ENCODE measurements at places on chromosomes 11 and 22.
A peak's percentile ranks its signal among the peaks of the same experiment; 100 is the strongest.

GRCh38 chr11:44817207-44817949 is 90.6 kb downstream of the TSPAN18 start:
- no peak for DNase-seq

DNA sequence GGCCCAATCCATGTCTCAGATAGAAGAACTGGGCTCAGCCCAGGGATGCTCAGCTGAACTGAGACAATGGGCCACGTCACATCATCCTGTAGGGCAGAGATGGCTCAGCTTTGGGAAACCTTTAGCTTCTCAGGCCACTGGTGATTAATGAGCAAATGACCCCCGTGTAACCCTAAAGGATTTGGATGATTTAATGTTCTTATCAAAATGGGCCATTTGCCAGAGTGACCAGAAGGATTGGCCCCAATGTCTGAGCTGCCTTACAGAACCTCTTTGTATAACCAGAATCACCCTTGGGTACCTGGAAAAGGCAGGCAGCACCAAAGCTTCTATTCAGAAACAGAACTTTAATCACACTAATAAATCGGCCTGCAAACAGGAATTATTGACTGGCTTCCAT is 73.7 kb downstream of the ABTB2 start:
- DNase-seq: no peak

DNA sequence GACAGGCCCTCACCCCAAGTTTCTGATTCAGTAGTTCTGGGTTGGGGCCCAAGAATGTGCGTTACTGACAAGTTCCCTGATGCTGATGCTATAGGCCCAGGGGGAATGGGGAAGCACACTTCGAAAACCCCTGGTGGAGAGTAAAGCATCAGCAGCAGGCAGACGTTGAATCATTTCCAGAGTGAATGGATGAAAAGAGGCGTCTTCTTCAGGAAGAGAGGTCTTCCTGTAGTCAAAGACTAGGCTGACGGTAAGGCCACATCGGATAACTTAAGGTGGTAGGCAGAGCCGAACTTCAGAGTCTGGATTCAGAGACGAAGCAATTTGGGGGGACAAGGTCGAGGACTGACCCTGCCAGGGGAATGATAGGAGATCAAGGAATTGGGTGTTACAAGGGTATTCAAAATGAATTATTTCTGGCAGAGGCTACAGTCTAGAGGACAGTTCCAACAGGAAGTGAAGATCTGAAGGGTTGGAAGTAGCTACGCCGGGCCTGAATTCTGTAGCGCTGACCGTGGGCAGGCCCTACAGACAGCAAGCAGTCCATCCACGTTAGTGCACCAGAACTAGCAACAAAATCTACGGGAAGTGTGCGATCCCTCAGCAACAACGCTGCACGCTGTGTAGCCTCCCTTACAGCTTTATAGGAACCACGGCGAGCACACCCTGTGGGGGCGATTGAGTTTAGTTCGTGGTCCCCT is 862 bp upstream of the CENATAC start:
- peak; percentile 10 for DNase-seq

- no peak for DNase-seq
Measured at GRCh38 chr22:42544686-42545085, 9.1 kb upstream of the SERHL2 start.

- peak; percentile 92 for DNase-seq
Measured at GRCh38 chr11:61021661-61022212, 50.3 kb downstream of the CD6 start.

GRCh38 chr11:131910523-131911387 is 540.3 kb downstream of the NTM start:
- DNase-seq: no peak

- DNase-seq: no peak
Measured at GRCh38 chr11:25633230-25633629, 698.7 kb upstream of the ANO3 start.

DNA sequence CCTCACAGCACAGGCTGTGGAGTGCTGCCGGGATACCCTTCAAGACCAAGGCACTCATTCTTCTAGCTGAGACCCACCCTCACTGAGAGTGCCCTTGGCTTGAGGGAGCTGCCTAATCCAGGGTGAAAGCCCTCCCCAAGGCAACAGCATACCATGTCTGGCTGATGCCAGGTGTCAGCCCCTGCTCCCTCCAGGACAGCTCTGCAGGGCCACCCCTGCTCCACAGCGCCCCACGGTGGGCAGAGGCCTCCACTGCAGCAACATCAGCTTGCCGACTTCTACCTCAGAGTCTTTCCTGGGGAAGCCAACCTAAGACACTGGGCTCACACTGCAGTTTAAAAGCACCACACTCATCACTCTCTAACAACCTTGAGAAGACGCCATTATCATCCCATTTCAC is 29.0 kb downstream of the TTLL1 start:
- DNase-seq: no peak

GRCh38 chr11:35539781-35540281 is 14.4 kb upstream of the PAMR1 start:
- DNase-seq: no peak

DNA sequence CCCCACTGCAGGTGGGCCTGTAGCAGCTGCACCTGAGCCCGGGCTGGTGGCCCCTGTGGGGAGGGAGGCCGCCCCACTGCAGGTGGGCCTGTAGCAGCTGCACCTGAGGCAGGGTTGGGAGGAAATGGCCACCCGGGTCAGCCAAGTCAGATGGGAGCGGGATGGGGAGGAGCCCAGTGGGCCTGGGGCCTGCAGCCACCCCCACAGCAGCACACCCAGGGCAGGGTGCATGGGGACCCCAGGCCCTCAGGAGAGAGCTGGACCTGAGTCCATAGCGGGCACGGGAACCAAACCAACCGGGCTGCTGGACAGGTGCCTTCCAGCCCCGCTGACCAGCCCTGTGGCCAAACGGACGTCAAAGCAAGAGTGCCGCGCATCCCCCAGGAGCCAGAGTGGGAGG is 61.7 kb downstream of the BRD1 start:
- DNase-seq: no peak

- no peak for DNase-seq
Measured at GRCh38 chr22:31442768-31443489, 43.5 kb downstream of the DRG1 start.

GRCh38 chr11:69393865-69394233 is 87.6 kb upstream of the LINC01488 start:
- no peak for DNase-seq

GRCh38 chr22:38745676-38746460 is 9.9 kb downstream of the SUN2 start:
- DNase-seq: no peak

DNA sequence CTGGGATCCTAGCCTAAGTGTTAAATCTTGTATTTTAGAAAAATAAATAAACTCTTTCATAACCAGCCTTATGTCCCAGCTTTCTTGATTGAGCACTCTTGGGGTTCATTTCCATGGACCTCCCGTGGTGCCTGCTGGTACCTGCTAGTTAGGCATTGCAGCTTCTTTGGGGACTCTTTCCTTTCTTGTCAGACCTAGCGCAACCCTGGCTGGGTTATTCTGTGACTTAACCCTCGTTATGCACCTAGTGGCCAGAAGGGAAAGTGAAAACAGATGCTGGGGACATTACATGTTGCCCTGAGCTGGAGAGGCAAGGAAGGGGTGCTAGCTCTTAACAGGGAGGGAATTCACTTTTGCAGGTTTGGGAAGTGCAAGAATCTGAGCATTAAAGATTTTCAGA is 46.8 kb downstream of the APIP start:
- no peak for DNase-seq

DNA sequence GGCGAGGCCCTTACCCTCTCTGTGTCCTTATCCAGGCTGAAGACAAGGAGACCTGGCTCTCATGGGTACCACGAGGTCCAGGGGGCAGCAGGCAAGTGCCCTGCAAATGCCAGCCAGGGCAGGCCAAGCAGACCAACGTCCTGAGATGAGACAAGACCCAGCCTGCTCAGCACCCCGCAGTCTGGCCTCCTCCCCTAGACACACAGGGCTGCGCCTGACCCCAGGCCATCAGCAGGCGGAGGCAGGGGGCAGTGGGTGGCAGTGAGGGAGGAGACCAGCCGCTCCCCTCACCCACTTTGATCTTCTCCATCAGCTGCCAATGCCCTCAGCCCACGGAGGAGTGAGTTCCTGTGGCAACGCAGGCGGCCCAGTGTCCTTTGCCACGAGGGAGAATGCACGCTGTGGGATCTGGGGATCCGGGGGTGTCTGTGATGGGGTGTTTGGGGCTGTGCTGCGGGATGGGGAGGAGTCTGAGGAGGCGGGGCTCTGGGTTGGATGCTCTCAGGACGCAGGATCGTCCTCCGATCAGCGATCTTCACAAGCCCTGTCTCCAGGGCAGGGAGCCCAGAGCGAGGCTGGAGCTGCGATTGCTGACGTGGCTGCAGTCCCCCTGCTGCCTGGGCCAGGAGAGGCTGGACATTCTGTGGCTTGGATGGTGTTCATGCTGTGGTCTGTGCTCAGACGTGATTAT is 30.5 kb upstream of the PPARA start:
- DNase-seq: no peak

GRCh38 chr11:96063053-96063452 is 139.1 kb upstream of the MTMR2 start:
- no peak for DNase-seq

DNA sequence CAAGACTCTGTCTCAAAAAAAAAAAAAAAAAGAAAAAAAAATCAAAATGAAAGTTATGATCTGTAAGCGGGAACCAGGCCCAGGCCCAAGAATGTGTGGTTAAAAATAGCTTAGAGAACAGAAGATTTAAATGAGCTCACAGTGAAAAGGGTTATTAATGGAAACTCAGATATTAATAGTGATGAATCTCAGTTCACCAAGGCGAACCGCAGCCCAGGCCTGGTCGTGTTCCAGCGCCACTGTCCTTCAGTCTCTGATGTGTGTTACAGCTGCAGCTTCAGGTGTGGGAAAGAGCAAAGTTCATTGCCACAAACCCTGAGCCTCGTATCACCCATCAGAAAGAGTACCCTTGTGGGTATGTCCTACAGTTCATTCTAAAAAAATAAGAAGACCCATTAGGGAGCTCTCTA is 107.1 kb downstream of the GAB2 start:
- no peak for DNase-seq

DNA sequence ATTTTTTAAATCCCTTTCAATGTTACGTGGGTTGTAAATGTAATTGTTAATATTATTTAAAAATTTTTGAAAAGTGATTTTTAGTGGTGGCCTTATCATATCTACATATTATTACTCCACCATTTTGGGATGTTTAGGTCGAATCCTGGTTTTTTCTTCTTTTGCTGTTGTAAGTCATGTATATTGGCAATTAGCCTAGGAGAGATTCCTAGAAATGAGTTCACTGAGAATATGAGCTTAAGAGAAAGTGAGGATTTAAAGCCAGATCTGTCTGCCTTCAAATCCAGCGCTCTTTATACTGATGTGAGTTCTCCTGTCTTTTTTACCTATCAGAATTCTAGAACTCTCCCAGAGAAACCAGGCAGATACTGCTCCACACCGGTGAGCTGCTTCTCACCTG is 56.1 kb downstream of the PTPRJ start:
- no peak for DNase-seq

DNA sequence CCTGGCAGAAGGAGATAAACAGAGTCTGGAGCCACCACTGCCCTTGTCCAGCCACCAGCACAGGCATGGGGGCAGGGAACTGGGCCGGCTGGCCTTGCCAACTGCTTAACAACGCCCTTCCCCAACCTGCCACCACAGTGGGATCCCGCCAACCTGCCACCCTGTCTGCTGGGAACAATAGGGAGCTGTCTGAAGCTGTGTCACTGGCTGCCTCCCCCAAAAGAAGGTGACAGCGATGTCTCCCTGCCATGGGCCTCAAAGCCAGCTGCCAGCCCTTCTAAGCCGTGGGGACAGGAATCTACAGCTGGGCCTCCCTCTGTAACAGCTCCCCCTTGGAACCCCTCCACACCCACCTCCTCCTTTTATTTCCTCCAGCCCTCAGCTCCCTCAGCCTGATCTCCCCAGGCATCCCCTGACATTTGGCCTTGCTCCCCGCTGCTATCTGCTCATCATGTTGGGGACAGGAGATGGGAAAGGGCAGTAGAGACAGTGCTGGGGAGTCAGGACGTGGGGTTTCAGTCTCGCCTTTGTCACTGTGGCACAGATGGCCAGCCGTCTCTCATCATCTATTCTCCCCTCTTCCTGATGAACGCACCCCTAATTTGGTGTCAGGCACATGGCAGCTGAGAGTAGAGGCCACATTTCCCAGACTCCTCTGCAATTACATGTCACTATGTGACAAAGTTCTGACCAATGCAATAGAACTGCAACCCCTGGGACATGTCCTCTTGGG is 51.3 kb upstream of the PRDM11 start:
- no peak for DNase-seq

DNA sequence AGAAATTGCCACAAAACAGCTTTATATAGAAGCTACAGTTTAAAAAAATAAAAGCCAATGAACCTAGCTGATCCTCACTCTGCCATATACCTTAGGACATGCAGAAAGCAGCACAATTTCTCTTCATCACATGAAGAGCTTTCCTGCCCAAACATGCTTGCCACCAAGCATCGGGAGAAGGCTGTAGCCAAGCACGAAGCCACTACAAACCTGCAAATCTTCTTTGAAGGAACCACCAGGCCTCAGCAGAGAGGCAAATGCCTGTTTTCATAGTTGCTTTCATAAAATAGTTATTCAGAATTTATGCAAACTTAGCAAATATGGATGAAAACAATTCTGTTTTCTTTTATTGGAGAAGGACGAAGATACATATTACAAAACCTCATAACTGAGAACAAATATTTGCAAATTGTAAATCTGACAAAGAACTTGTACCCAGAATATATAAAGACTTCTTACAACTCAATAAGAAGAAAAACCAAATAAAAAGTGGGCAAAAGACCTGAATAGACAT is 100.3 kb downstream of the RBFOX2 start:
- DNase-seq: no peak

- peak; percentile 75 for DNase-seq
Measured at GRCh38 chr22:44620129-44620840, 81.7 kb upstream of the PRR5 start.

- DNase-seq: no peak
Measured at GRCh38 chr22:44570476-44571445, 72.7 kb upstream of the RTL6 start.

DNA sequence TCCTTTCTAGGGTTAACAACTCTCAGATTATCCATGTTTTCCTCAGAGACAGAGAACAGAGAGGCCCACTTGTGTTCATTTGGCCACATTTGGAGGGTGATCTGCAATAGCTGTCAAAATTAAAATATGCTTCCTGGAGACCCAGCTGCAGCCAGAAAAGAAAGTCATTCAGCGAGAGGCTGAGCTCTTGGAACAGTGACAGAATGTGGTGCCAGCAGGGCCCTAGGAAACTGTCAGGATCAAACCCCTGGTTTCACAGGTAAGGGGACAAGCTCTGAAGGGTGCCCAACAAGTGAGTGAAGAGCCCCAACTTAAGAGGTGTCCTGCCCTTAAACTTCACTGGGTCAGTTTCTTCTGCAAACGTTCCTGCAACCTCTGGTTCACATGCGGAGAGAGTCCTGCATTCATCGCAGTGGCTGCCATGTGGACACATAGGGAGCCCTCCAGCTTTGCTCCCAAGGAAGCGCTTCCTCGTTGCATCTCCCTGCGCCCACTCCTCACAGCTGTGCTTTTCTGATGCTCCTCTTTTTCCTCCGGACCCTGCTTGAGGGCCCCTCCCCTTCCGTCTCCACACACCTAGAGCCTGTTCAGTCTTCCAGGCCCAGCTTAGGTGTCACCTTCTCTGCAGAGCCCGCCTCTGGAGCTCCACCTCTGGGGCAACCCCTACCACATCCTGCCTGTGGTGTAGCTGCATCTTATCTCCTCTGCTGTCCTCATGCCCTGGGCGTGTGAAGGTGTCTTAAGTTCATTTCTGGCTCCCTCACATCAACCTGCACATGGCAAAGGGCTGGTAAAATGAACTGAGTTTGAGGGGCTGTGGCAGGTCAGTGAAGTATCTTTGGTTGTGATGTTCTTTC is 3.9 kb downstream of the UCP3 start:
- DNase-seq: peak; percentile 93

- DNase-seq: no peak
Measured at GRCh38 chr11:17012712-17013547, 1.3 kb downstream of the PLEKHA7 start.

Data from CD4-positive, alpha-beta T cell treated with Interleukin-6 at 100 ng/mL for 8 hours (primary cell).